EL (cell line): ENCODE measurements at places on chromosomes 13 and 19.

DNA sequence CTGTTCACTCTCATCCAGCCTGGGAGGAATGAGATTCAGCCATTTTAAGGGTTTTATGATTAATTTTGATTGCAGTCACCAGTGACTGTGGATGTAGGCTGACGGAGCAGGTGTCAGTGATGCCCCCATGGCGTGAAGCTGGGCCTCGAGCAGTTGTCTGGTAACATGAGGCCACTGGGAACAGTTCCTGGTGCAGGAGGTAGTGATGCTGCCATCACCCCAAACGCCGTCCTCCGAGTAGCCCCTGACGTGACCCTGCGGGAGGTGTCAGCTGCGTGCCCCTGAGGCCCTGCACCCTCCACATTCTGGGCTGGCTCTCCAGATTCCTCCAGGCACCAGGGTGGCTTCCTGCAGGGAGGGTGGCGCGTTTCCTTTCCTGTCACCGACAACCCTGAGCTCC, 277.2 kb downstream of the TEX29 start:
- DNase-seq = no peak

- no peak for DNase-seq
Observed at GRCh38 chr13:77833331-77833863, 85.2 kb downstream of the EDNRB start.

GRCh38 chr13:73338389-73338788, 279.6 kb downstream of the KLF5 start:
- no peak for DNase-seq

DNA sequence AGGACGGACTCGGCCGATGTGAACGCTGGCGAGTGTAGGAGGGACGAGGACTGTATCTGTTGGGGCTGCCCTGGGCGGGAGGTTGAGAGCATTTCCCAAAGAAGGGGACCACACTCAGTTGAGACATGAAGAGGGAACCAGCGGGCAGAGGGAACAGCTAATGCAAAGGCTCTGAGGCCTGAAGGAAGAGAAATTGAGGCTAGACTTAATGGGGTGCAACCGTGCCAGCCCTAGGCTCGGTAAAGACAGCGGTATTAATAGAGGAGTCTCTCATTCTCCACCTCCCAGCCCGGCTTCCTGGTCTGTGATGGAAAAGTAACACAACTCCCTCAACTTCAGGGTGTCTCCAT, 1.1 kb downstream of the MPV17L2 start:
- no peak for DNase-seq
